Stimulated activated CD4-positive, alpha-beta T cell treated with anti-CD3 and anti-CD28 coated beads, Interleukin-4, amount 100 ng/mL, for 24 hours (primary cell): ENCODE measurements at places on chromosomes 1 and 21.

GRCh38 chr1:154831462-154831861, 38.6 kb downstream of the KCNN3 start:
- DNase-seq: no peak

GRCh38 chr1:209387969-209388329, 195.6 kb upstream of the CAMK1G start:
- DNase-seq: no peak

GRCh38 chr1:183887826-183888819, 83.2 kb downstream of the RGL1 start:
- no peak for DNase-seq

DNA sequence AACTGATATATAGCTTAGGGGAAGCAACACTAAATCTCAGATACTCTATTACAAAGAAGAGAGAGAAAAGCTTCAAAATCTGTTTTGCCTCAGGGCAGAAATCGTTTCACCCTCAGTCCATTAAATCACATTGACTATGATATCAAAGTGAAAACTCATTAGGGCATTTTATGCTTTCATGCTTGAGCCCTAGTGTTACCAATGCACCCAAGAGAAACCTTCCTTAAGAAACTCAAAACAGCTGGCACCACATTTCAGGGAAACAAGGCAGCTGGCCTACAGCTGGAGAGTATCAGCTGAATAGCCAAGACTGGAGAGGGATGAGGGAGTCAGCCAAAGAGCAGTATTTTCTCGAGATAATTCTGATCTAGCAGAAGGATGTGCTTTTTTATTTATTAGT, 14.9 kb downstream of the COLGALT2 start:
- DNase-seq: no peak

DNA sequence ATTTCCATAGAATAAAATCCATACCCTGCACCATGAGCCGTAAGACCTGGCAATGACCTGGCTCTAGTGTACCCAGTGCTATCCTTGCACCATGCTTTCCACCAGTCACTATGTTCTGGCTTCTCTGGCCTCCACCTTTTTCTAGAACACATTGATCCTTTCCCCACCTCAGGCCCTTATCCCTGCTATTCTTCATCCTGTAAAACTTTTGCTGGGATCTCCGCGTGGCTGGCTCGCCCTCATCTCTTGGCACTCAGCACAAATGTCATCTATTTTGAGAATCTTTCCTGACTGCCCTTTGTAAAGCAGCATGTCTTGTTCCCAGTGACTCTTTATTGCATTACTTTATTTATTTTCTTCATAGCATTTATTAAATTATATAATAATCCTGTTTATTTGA, 169.8 kb upstream of the B3GALT2 start:
- DNase-seq: no peak

- no peak for DNase-seq
These were observed 206.3 kb upstream of the NR5A2 start for GRCh38 chr1:199821029-199821779.

- DNase-seq: no peak
These were observed 108.8 kb downstream of the PAX7 start for GRCh38 chr1:18739408-18739807.
